ENCODE measurements at places on chromosomes 16 and 17.

- no peak for DNase-seq
These were observed 35.7 kb downstream of the SMARCE1 start for GRCh38 chr17:40611840-40612474.

GRCh38 chr16:49468611-49469310 lies 95.2 kb downstream of the C16orf78 start:
- DNase-seq = no peak

DNA sequence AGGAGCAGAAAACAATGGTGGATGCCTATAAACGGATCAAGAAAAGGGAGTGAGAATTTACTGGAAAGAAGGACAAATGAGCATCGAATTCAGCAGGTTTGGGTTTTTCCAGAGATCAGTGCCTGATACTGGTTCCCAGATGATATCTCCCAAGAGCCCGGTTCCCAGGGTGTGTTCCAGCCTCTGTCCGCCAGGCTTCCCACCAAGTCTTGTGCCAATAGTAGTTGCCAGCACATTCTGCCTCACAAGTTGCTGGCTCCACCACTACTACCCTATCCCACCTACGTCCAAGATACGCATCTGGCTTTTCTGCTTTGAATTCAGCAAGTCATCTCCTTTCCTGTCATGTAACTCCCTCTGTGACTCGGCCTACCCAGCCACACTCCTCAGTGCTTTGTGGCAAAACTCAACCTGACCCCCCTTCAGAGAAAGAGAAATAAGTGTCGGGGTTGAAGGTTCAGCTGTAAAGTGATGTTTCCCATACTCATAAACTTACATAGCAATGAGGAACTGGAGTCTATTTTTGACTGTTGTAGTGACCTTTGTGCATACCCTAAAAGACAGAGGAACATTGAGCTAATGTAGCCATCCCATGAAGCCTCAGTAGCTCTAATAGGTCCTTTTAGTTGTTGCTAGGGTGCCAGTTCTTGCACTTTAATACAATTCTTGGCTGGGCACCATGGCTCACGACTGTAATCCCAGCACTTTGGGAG lies 277.0 kb downstream of the IRX3 start:
- DNase-seq = no peak

DNA sequence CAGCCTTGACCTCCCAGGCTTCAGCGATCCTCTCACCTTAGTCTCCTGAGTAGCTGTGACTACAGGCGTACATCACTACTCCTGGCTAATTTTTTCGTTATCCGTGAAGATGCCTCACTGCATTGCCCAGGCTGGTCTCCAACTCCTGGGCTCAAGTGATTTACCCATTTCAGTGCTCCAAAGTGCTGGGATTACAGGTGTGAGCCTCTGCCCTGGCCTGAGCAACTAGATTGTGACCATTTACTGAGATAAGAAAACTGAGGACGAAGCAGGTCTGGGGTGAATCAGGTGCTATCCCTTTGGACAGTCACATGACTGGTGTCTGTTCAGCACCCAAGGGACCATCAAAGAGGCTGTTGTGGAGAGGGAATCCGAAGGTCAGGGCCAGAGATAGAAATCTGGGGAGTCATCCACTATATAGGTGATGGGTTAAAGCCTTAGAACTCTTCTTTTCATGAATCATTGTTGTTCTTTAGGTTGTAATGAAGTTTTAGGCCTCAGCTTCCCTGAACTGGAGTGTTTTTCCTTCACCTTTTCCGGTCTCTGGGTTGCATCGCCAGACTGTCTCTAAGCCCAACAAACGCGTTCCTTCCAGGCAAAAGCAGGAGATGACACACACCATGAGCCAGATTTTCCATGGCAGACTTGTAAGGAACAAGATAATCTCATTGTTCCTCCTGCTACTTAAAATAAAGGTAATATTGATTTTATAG lies 62.5 kb downstream of the FTO start:
- DNase-seq = no peak

DNA sequence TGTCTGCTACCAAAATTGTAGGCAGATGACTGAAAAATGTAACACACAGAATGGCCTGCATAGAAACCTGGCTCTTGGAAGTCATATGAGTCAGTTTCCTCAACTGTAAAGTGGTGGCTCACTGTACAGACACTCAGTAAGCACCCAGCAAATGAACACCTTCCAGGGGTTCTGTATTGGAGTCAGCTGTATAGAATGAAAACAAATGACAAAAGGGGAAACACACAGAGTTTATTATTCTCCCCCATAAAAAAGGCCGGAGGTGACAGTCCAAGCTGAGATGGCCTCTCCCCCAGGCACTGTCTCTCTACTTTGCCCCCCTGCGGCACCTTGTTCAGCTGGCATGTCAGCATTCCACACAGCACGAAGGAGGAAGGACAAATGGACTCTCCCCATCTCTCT lies 6.2 kb upstream of the MEOX1 start:
- DNase-seq = no peak

- DNase-seq = no peak
These were observed 957 bp downstream of the MYL4 start for GRCh38 chr17:47210105-47210504.

- no peak for DNase-seq
These were observed 28.4 kb downstream of the FOXK2 start for GRCh38 chr17:82547981-82548380.

DNA sequence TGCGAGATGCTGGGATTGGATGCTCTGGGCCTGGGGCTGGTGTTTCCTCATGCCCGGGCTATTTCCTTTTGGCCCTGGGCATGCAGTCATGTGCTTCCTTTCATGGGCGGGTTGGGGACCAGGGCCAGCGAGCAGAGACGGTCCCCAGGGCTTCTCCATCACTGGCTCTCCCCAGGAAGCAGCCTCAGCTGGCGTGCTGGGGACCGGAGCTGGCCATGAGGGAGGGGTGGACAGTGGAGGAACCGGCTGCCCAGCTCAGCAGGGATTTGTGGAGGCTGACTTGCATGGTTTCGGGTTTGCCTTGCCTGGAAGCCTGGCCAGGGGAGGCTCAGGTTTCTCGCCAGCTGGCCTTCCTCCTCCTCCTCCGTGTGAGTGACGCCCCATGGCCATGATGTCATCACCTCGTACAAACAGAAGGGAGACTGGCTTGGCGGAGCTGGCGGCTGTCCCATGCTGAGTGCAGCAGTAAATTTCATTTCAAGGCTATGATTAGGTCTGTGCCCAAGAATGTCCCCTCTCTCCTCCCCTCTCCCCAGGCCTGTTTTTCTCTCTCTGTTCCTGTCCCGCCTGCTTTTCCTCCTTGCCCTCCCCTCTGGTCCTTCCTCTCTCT lies 8.9 kb upstream of the TIMP2 start:
- DNase-seq = peak; percentile 53
